Hypothalamus (tissue), 51 donors: ENCODE measurements at places on chromosomes 16 and 17.

- no peak for DNase-seq
Measured at GRCh38 chr17:44187131-44187899, 543 bp downstream of the TMUB2 start.

- no peak for DNase-seq
Measured at GRCh38 chr17:49993423-49994060, 1.5 kb downstream of the DLX3 start.

DNA sequence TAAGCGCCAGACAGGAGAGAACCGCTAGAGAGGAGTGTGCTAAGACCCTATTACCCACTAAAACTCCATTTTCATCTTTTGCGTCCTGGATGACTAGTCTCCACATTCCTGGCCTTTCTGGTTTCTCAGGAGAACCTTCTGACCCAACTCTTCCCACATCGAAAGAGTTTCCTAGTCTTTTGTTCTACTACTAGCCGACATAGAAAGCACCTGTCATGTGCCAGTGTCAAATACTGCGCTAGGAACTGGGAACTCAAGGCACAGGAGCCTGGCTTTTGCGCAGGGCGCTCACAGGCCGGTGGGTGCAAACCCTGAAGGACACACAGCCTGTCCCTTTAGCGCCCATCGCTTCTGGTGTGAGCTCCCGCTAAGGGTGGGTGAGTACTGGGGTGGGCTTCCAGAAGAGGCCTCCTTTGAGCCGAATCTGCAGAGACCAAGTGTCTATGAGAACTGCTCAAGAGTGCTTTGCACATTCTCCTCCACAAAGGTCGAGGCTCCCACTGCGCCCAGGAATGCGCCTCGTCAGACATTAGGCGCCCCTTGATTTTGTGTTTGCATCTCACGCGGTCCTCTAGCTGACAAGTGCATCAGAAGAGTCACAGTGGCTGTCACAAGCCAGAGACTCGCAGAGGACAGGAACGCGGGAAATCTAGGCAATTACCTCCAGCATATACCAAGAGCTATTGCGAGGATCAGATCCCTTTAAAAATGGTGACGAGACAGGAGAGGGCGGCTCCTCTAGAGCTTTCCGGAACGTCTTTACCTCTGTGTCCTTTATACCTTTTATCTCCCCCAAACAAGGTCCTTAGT lies 2.0 kb upstream of the PSMB3 start:
- no peak for DNase-seq

- peak; percentile 24 for DNase-seq
Measured at GRCh38 chr17:6421700-6422604, 13.0 kb downstream of the AIPL1 start.

GRCh38 chr17:63760771-63761539 lies 12.4 kb downstream of the CCDC47 start:
- no peak for DNase-seq

- peak; percentile 76 for DNase-seq
Measured at GRCh38 chr16:88810912-88811768, 588 bp downstream of the APRT start.

GRCh38 chr17:58363457-58364185 lies 11.6 kb upstream of the SUPT4H1 start:
- DNase-seq = no peak

GRCh38 chr16:30728899-30729672 lies 19.1 kb upstream of the PHKG2 start:
- DNase-seq = no peak
